Cortex of kidney (tissue), 1 donor: ENCODE measurements at places on chromosomes 6 and 20.

GRCh38 chr6:167396068-167396658, 71.3 kb downstream of the TTLL2 start:
- DNase-seq = no peak

- DNase-seq = no peak
Measured at GRCh38 chr6:134525190-134525868, 207.4 kb upstream of the SGK1 start.

DNA sequence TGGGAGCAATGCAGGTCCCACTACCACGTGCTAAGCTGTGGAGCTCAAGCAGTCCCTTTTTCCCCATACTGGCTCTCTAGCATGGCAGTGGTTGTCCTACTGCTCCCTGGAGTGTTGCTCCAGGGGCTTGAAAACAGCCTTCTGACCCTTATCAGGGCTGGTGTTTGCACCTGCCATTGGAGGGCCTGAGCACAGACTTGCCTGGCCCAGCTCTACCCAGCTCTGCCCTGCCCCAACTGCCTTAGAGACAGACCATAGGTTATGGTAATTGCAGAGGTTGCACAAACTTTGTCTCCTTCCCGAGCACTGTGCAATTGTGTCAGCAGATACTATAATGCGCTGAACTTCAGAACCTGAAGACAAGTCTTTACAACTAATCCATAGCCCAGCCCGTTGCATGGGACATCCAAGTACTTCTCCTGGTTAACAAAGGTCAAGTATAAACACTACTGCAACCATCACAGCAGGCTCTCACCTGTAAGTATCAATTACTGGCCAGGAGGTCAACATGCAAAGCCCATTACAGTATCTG, 58.7 kb downstream of the PDSS2 start:
- no peak for DNase-seq

GRCh38 chr6:138339024-138339423, 38.7 kb upstream of the SMIM28 start:
- no peak for DNase-seq

DNA sequence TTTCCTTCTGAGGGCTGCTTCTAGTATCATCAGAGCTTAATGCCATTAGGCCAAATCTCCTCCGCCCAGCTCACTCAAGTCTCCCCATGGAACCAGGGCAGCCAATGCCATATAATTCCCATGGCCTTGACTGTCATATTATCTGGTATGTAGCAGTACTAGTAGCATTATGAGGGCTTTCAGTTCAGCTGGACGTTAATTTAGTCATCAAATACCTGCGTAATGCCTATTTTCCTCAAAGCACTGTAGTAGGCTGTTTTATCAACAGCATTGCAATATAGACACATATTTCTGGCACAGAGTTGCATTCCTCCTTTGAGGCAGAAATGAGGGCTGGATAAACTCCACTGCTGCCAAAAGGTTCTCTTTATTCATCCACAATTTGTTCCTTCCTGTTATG, 1.7 kb downstream of the KCTD20 start:
- no peak for DNase-seq

DNA sequence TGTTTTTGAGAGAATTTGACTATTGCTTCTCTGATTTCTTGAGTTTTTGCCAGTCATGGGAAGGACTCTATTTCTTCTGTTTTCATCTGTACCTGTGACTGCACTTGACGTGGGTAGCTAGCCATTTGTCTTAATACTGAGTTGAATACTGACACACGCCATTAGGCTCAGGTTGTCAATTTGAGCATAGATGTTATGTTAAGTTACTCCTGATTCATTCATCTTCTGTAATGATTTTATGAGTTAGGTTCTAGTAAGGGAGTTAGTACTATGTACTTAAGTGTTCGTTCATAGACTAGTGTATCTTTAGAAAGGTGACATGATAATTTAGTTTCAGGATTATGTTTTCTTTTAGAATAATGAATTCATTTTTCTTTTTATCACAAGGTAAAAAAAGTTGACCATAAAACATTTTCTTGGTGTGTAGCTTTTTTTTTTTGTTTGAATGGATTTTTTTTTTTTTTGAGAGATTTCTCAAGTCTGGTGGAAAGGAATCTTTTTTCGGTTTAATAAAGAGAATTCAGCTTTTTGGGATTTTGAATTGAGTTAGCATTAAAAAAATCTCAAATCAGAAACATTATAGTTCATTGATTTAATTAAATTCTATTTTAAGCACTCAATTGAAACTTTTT, 1.7 kb downstream of the AFDN start:
- DNase-seq = no peak

- no peak for DNase-seq
Measured at GRCh38 chr6:1697688-1698351, 88.1 kb downstream of the FOXC1 start.

GRCh38 chr6:128558021-128558420, 37.6 kb upstream of the PTPRK start:
- no peak for DNase-seq

DNA sequence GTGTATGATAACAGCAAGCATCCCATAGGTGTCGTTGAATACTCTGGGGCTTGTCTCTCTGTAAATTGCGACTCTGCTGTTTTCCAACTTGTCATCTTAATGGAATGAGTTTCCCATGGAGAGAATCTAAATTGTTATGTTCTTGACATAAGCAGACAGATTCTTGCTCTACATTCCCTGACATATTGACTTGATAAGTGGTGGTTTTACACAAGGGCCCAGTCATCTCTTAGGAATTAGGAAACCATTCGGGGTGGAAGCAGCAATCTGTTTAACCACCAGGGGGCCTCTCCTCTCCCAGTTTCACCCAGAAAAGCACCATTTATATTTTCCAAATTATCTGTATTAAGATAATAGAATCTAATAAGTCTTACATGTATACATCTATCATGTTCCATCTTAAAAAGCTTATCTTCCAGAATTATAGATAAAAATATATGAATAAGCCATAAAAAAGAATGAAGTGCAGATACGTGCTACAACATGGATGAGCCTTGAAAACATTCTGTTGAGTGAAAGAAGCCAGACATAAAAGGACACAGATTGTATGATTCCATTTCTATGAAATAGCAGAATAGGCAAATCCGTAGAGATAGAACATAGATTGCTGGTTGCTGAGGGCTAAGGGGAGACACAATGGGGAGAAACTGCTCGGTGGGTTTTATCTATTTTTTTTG, 23.1 kb upstream of the MROH8 start:
- DNase-seq = no peak
